ENCODE measurements at places on chromosomes 6 and 20.

DNA sequence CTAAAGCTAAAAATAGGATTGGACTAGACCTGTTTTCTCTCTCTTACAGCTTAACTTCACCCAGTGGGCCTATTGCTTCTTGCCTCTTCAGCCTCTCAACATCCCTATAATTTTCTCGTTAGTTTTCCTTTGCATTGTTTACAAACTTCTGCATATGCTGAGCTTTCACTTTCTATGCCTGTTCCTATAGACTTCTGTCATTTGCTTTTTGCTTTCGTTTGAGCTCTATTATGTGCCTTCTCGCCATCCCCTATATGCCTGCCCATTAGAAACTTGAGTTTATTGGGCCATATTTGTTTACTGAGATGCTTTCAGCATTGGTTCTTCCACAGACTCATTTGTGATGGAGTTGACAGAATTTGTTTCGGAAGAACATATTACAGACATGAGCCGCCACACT, 40.9 kb downstream of the NCOA7 start:
- no peak for DNase-seq

GRCh38 chr6:98124171-98124570, 710.2 kb upstream of the POU3F2 start:
- no peak for DNase-seq

- no peak for DNase-seq
Measured at GRCh38 chr6:163757520-163757919, 343.0 kb downstream of the QKI start.

- DNase-seq = peak; percentile 29
Measured at GRCh38 chr6:37210313-37210968, 40.5 kb downstream of the PIM1 start.

GRCh38 chr6:147507162-147508041, 1.1 kb upstream of the SAMD5 start:
- DNase-seq = no peak

GRCh38 chr20:50224531-50225255, 34.1 kb downstream of the CEBPB start:
- DNase-seq = no peak

DNA sequence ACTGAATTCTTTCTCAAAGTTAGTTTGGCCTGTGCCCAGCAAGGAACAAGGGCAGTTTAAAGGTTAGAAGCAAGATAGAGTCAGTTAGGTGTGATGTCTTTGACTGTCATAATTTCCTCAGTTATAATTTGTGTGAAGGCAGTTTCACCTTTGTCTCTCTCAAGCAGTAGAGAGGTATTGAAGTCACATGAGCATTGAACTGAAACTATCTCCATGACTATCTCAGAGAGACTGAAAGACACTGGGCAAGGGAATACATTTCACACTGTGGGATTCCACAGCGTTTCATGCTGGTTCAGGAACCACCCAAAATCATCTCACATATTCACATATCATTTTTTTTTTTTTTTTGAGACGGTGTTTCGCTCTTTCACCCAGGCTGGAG, 366.1 kb downstream of the PREX1 start:
- DNase-seq = no peak

DNA sequence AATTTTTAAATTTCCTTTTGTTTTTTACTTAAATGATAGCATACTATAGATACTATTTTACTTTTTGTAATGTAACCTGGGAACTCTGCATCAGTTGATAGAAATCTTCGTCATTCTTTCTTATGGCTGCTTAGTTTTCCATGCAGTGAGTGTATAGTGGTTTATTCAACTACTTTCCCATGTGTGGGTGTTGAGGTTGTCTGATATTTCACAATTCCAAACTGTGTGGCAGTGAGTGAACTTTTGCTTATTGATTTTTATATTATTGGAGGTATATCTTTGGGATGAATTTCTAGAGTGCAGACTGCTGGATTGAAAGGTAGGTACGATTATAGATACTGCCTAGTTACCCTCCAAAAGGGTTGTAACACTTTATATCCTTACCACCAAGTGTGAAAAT, 136.5 kb downstream of the CDKAL1 start:
- no peak for DNase-seq

- DNase-seq = no peak
Measured at GRCh38 chr20:20205862-20206236, 153.5 kb downstream of the CFAP61 start.

DNA sequence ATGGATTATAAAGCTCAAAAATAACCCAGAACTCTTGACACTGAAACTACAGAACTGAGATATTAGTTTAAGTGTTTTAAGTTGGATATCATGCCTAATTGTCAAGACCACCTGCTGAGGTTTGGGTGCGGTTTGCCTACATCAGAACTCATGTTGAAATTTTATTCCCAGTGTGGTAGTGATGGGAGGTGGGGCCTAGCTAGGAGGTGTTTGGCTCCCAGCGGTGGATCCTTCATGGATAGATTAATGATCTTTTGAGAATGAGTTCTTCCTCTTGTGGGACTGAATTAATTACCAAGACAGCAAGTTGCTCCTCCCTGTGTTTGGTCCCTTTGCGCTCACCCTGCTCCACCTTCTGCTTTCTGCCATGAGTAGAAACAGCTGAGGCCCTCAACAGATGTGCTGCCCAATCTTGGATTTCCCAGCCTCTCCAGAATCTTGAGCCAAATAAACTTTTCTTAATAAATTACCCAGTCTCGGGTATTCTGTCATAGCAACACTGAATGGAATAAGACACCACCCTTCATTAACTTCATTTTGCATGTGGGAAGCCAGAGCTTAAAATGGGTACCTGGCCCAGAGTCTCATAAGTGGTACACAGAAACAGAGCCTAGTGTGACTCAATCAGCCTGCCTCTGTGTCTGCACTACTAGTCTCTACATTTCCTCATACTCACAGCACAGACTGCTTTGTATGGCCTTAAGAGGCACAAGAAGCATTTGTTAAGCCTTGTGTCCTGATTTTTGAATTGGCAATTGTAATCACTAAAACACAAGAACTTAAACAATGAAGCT, 158.4 kb downstream of the IBTK start:
- no peak for DNase-seq

- no peak for DNase-seq
Measured at GRCh38 chr6:65350530-65350929, 356.5 kb downstream of the EYS start.

- no peak for DNase-seq
Measured at GRCh38 chr6:15715060-15715459, 52.2 kb upstream of the DTNBP1 start.

DNA sequence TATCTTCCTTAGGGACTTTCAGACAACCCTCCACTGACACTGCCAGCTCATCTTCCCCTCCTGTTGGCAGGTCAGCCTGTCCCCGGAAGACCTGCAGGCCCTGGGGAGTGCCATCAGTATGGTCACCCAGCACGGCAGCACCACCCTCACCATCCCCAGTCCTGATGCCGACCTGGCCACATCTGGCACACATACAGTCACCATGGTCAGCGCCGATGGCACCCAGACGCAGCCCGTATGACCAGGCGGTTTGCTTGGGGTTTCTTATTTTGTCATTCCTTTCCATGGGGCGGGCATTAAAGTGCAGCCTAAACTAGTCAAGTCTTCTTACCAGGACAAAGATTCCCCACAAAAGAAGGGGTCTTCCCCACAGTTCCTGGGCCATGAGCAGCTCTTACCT, 3.9 kb upstream of the DEF6 start:
- DNase-seq = no peak

DNA sequence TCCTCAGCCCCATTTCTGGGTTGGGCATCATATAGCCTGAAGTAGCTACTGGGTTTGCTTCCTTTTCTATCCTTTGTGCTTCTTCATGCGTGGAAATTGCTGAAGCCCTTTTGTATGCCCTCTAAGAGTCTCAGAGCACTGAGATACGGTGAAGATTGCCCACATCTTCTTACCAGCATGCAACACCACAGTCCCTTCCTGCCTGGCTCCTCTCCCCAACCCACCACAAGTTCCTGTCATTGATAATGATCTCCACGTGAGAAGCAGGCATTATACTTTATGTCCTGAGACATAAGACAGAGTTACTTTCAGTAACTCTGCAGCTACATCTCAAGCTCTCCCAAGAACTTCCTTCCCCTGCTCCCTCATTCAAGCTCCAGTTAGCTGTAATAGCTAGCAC, 15.8 kb upstream of the PLCB4 start:
- DNase-seq = no peak

GRCh38 chr6:163531122-163531521, 116.6 kb downstream of the QKI start:
- DNase-seq = no peak

DNA sequence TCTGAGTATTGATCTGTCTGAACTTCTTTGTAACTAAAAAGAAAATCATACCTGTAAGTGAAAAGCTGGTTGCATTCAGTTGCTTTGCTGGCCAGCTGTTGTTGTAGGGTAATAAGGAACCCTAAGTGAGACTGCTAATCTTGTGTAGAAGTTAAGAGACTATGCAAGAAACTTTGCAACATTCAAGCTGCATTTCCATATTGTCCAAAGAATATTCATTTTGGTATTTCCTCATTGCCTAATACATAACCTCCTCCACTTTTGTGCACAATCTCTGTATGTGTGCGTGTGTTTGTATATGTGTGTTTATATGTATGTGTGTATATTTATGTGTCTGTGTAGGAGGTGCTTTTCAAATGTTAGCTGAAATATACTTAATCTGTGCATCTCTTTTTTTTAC, 414.9 kb downstream of the CDKAL1 start:
- DNase-seq = no peak

- no peak for DNase-seq
Measured at GRCh38 chr6:31826793-31827285, 699 bp upstream of the HSPA1B start.

DNA sequence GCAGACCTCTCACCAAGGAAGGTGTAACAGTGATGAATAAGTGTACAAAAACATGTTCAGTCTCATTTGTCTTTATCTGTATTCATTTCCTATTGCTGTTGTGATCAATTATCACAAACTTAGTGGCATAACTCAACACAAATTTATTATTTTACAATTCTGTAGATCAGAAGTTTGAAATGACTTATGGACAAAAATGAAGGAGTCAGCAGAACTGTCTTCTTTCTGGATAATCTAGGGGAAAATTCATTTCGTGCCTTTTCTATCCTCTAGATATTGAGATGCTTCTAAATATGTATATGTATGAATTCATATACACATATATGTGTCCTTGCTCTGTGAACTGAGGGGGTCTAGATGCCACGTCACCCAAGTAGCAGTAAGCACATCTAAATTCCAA, 663.1 kb upstream of the MARCKS start:
- no peak for DNase-seq

DNA sequence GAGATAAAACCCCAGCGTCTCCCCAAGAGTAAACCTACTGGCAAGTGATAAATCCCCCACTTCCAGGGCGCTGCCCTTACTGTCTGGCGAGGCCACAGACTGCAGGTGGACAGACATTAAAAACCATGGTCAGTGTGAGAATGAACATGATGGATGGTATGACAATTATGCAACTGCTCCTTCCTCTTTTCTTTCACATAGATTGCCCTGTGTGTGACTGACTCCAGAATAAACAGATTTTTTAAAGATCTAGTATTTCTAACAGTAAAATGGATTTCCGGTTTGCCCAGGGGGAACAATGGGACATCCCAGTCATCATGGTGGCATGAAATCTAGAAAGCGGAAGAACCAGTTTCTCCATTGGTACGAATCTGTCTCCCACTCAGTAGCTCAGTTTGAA, 153.7 kb downstream of the FOXC1 start:
- no peak for DNase-seq

- DNase-seq = no peak
Measured at GRCh38 chr6:21468461-21468860, 125.1 kb upstream of the SOX4 start.

- DNase-seq = no peak
Measured at GRCh38 chr6:54266400-54266923, 41.8 kb upstream of the TINAG start.

DNA sequence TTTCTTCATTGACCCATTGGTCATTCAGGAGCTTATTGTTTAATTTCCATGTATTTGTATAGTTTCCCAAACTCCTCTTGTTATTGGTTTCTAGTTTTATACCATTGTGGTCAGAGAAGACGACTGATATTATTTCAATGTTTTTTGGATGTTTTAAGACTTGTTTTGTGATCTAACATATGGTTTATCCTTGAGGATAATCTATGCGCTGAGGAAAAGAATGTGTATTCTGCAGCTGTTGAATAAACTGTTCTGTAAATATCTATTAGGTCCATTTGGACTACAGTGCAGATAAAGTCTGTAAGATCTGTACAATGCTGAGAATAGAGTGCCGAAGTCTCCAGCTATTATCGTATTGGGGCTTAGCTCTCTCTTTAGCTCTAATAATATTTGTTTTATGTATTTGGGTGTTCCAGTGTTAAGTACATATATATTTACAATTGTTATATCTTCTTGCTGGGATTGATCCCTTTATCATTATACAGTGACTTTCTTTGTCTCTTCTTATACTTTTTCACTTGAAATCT, 223.3 kb upstream of the ZNF217 start:
- no peak for DNase-seq

DNA sequence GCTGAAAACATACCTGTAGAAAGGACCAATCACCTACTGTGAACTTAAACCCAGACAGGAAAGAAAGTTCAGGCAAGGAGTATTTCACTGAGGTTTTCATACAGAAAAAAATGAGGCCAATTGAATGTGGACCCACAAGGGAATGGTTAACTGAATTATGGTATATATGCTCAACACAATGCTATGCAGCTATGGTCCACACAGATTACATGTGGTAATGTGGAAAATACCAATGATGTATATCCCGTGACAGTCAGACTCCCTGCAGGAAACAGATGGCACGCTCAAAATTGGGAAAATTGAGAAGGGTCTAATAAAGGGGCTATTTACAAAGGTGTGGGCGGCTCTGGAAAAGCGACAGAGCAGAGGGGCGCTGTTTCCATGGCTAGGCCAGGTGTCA, 47.1 kb upstream of the PIM1 start:
- no peak for DNase-seq

- no peak for DNase-seq
Measured at GRCh38 chr6:14274546-14275492, 157.2 kb downstream of the CD83 start.

GRCh38 chr20:48761874-48762273, 65.9 kb downstream of the PREX1 start:
- no peak for DNase-seq

- no peak for DNase-seq
Measured at GRCh38 chr6:90238496-90239266, 58.0 kb downstream of the BACH2 start.

- DNase-seq = no peak
Measured at GRCh38 chr6:142372348-142372747, 70.5 kb downstream of the ADGRG6 start.

GRCh38 chr20:37394543-37395409, 48.8 kb downstream of the SRC start:
- DNase-seq = no peak

GRCh38 chr20:56171087-56172012, 77.2 kb upstream of the MC3R start:
- no peak for DNase-seq

- DNase-seq = no peak
Measured at GRCh38 chr6:61887423-61887822, 398.6 kb downstream of the KHDRBS2 start.

DNA sequence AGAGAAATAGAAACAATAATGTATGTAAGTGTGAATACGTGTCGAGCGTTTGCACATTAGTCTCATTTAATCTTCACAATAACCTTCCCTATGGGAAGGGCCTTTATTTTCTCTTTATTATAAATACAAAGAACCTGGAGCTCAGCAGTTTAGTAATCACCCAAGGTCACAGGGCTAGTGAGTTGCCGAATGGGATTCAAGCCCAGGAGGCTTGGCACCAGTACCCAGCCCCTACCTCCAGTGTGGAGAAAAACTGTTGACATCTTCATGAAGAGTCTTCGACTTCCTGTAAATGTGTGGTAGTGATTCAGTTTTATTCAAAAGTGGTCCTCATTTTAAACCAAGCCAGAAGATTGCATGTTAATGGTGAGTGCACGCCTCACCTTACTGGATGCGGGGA, 162.8 kb downstream of the SCML4 start:
- DNase-seq = no peak
